ENCODE measurements at places on chromosomes 13 and 19.

DNA sequence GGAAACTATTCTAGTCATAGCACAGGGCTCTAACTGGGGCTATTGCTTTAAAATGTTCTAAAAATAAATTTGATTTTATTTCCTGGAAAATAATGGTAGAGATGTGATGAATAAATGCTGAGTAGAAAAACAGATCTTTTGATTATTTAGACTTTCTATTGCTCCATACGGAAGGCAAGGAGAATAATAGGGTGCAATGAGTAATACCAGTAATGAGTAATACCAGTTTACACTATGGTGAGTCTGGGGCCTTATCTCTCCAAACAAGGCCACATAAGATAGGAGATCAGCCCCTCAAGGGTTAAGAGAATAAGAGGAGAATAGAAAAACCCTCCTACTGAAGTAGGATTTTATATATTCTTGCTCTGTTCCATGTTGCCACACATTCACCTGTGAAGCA, 390.4 kb downstream of the KLF5 start:
- no peak for DNase-seq

GRCh38 chr13:111491659-111492058, 171.2 kb downstream of the TEX29 start:
- no peak for DNase-seq

DNA sequence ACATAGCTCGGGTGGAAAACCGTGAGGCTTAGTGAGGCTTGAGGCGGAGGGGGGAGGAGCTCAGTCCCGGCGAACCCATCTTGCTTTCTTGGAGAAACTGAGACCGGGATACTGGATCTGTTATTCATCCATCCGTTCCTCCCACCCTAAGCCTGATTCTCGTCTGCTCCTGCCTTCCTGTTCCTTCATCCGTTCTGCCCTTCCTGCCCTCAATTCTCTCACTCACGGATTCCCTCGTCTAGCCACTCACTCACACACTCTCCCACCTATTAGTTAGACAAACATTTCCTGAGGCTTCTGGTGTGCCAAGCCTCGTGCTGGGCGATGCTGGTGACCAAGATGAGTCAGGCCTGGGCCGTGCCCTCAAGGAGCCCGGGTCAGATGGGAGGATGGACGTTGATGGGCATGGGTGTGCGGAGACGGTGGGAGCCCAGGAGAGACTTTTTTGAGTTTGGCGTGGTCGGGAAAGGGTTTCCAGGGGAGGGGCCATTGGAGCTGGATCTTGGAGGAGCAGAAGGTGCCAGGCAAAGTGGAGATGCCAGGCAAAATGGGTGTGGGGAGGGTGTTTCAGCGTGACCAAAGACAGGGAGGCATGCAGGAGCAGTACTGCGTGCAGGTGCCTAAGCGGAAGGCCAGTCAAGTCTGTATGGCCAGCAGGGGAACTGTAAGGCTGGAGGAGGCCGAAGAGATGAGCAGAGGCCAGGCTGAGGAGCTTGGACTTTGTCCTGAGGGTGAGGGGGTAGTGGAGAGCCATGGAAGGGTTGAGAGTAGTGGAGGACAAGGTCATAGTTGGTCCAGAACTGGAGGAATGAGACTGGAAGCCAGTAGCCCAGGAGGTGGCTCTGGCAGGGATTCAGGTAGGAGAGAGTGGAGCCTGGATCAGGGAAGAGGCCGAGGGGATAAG, 7.4 kb upstream of the CNFN start:
- no peak for DNase-seq

GRCh38 chr19:28960986-28961705, 251.8 kb downstream of the UQCRFS1 start:
- no peak for DNase-seq

DNA sequence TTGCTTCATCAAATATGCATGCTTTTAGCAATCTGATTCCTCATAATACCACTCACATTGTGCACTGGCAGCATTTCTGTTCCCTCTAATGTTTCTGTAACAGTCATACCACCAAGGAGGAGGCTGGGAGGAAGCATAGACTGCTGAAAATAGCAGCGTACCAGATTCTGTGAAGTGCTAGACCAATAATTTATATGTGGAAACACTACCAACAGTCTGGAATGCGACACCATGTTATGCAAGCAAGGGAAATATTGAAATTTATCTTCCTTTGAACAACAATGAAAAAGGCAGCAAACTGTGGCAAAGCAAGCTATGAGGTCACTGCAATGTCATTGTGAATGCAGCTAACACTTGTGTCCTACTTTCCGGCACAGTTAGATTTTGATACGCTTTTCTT, 1388.0 kb downstream of the EFNB2 start:
- no peak for DNase-seq

GRCh38 chr13:51728275-51728673, 75.7 kb downstream of the DHRS12 start:
- DNase-seq = no peak

- DNase-seq = no peak
Observed at GRCh38 chr13:97021241-97021640, 27.0 kb upstream of the OXGR1 start.

DNA sequence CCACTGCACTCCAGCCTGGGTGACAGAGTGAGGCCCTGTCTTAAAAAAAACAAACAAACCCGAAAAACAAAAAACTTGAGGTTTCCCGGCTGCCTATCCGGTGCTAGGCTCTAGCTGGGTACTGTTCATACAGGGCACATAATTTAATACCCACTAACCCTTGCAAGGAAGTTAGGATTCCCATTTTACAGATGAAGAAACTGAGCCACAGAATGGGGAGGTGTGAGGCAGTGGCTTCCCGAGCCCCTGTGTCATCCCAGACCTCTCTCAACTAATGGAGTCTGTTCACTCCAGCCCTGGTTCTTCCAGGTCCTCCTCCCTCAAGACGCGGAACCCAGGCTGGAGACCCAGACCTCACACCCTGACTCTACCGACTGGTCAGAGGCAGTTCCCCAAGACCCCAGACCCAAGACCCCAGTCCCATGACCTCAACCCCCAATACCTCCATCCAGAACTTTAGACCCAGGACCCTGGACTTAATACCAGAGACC, 576 bp downstream of the APBA3 start:
- DNase-seq = no peak

- DNase-seq = peak; percentile 86
Observed at GRCh38 chr13:93227878-93228642, 1.5 kb downstream of the GPC6 start.

GRCh38 chr13:96294930-96295881, 205.3 kb downstream of the HS6ST3 start:
- no peak for DNase-seq

DNA sequence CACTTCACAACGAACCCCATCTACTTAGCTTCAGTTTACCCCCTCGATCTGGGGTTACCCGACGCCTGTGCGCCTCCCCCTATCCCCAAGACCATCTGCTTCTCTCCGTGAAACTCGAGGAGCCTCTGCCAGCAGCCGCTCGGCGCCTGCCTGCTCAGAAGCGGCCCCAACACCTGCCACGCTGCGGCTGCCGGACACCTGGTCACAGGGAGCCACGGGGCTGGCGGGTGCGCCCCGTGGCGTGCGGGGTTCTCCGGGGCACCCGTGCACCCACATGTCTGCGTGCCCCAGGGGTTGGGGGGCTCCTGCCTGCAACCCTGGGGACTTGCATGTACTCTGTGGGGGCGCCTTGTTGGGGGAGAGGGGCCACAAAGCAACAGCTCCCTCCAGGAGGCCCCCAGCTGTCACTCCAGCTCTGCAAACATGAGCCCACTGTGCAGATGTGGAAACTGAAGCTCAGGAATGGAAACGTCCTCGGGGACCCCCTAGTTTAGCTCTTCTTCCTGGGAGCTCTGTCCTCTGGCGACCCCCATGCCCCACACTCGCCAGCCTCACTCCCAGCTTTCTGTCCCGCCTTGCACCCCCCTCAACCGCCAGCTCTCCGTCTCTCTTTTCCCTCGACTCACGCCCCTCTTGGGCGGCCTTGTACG, 7.0 kb upstream of the SEMA6B start:
- DNase-seq = no peak

DNA sequence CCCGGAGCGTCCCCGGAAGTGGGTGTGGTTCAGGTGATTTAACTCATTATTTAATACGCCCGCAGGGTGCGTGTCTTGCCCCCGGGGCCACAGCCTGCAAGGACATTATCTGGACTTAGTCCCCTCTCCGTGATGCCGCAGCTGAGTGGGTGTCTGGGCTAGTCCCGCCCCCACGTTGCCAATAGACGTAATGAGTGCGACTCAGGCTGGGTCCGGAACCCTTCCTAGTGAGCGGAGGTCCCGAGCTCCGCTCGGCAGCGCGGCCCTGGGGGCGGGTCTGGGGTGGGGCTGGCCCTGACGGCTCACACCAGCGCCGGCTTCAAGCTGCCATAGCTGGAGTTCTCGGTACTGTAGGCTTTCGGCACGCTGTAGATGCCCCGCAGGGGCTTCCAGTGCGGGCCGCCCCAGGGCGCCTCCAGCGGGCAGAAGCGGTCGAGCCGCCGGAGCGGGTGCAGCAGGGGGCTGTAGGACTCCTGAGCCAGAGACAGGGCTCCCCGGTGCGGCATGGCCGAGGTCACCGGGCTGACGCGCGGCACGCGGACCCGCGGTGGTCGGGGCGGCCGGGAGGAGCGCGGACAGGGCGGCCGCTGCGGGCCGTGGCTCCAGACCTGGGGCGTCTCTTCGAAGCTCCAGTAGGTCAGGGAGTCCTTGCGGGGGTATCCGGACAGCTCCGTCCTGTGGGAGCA, 918 bp upstream of the LHB start:
- peak; percentile 19 for DNase-seq

DNA sequence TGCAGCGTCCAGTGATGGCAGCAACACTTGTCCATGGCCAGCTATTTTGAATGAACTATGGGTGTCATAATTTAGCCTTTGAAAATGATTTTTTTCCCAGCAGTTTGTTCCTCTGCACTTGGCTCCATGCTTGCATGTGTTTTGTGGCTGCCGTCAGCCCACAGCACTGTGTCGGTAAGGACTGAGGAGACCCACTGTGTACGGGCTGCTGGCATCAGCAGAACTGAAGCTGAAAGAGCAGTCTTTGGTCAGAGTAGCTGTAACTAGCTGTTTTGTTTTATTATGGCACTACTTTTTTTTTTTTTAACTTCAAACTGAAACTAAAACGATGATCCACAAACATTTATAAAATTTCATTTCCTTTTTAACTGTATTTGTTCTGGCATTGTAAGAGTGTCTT, 50.3 kb upstream of the TEX29 start:
- no peak for DNase-seq

DNA sequence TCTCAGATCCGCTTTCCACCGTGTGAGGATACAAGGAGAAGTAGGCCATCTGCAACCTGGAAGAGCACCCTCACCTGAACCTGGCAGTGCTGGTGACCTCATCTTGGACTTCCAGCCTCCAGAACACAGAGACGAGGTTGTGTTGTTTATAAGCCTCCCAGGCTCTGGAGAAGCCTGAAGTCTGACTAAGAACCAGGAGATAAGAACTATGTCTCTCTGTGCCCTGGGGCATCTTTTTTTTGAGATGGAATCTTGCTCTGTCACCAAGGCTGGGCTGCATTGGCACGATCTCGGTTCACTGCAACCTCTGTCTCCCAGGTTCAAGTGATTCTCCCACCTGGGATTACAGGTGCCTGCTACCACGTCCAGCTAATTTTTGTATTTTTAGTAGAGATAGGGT, 14.5 kb downstream of the FCGBP start:
- DNase-seq = no peak

- no peak for DNase-seq
Observed at GRCh38 chr13:91242652-91243051, 104.8 kb upstream of the MIR17HG start.

DNA sequence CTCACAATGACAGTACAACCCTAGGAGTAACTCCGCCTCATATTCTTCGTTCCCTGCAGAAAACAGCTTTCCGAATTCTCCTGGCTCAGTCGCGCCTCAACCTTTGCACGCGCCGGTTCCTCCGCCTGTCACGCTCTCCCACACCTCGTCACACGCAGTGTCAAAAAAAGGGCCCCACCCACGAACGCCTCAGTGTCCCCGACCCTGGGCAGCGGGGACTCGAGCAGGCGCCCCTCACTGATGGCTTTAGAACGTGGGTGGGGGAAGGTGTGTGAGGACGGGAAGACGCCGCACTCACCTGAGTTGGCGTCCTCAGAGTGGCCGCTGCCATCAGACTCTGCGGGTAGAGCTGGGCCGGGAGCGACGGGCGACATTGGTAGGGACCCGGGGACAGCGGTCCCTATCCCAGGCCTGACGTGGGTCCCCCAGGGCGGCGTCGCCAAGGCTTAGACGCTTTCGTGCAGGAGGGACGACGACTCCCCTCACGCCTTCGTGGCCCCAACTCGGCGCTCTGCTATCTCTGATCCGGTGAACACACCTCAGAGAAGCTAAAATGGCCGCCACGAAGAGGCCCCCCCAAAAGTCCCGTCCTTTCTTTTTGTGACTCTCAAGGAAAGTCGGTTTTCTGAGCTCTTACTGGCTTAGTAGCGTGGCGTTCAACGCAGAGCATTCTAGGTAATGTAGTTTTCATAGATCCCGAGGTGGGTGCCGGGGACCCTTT, at the start of gene ZNF154:
Gene ZNF154 (minus strand): TSS at position 564 of the 721 bp plus-strand sequence. CDS start 233 bp downstream, at position 331.
- DNase-seq = no peak

- no peak for DNase-seq
Observed at GRCh38 chr13:94928127-94928775, 215.9 kb upstream of the SOX21 start.

DNA sequence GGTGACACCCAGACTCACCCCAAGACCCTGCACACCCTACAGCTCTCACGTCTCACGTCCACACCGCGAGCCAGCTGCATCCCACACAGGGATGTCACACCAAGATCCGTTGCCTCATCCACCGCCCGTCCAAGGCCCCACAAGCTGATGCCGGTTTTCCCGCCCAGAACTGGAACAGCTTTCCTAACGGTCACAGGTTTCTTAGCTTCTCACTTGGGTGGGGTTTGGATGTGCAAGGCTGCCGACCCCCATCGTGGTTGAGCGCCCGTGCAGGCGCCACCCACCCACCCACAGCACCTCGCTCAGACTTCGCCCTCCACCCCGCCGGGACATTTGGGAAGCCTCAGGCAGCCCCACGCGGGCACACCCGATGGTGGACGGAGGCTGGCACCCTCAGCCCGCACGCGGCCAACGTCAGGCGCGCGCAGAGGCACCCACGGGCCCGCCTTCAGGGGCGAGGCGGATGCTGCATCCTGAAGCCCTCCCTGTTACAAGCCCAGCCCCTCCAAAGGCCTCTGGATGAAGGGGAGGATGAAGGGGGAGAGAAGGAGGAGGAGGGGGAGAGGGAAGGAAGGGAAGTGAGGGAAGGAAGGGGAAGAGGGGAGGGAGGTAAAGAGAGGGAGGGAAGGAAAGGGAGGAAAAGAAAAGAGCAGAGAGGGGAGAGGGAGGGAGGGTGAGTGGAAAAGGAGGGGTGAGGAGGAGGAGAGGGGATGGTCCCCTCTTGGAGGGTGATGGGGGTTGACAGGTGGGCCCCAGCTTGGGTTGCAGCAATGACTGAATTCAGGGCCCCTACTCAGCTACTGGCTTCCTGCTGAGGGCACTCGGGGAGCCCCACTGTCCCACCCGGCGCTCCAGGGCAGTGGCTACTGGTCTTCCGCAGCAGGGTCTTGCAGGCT, 12.8 kb downstream of the ONECUT3 start:
- no peak for DNase-seq

- DNase-seq = no peak
Observed at GRCh38 chr19:39074205-39074692, 9.9 kb upstream of the ACP7 start.

GRCh38 chr13:22653866-22654265, 526.9 kb upstream of the SGCG start:
- DNase-seq = no peak
